ENCODE measurements at places on chromosomes 12 and 14. TPM values are rescaled to one million over a fixed set of nuclear protein-coding genes. Genes with fewer than 3 reads are reported as not detected.

- peak; percentile 37 for DNase-seq
Measured at GRCh38 chr12:31876568-31877424, 82.4 kb upstream of the RESF1 start.

DNA sequence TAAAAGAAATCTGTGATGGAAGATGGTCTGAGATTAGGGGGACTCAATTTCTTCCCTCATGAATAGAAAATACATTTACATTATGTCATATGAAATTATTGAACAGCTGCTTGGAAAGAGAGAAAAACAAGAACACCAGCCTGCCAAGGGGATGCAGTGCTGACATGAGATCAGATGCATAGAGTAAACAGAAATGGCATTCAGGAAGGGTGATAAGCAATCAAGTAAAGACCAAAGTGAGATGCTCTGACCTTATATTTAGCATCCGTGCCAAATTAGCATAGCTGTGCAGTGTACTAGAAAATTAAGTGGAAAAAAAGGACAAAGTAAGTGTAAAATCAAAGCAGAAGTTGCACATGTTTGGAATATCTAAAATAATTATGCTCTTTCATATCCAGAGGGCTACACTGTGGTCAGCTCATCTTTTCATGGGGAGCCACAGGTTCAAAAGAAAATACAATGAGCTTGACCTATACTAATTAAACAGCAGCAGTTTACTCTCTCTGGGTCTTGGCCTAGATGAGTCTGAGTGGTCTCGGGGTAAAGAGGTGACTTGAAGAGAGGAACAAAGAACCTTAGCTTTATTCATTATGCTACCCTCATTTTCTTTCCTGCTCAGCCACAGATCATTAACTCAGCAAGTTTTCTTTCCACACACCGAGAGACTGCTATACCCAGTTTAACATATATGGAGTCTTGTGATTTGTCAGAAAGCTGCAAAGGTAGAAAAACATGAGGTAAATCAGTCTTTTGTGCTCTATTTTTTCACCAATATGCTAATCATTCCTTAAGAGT lies 359.4 kb upstream of the FOXG1 start:
- no peak for DNase-seq

DNA sequence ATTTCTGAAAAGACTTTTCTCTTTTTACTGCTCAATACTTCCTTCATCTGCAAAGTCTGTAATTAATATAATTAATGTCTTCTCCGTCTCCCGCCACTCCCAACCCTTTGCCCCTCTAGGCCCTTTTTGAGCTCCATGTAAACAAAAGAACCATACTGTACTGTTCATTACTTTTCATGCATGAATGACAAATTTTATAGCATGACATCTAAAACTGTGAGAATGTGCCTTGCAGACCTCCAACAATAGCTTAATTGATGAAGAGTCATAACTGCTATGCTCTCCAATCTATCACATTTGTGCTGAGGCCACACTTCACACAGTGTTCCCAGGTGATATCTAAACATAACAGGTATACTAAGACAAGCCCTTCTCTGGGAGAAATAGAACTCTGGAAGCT lies 1122.7 kb upstream of the ATXN7L3B start:
- no peak for DNase-seq

GRCh38 chr12:41556176-41556575 lies 368.1 kb downstream of the PDZRN4 start:
- DNase-seq = no peak

- peak; percentile 69 for DNase-seq
Measured at GRCh38 chr12:71636704-71637115, 26.9 kb downstream of the ZFC3H1 start.

GCN1 gene
- total RNA-seq = 210 TPM

LRTM2 gene
- not detected for total RNA-seq

SLC5A8 gene
- total RNA-seq = not detected

RIMBP2 gene
- total RNA-seq = not detected

KLRC2 gene
- not detected for total RNA-seq

LRRC10 gene
- not detected for total RNA-seq

Measured in fibroblast of villous mesenchyme (primary cell).